ENCODE measurements at places on chromosomes 1 and 21.
A peak's percentile ranks its signal among the peaks of the same experiment; 100 is the strongest.

GRCh38 chr1:192045131-192045530 is 113.1 kb upstream of the RGS18 start:
- no peak for DNase-seq
- no peaks in the 10 kb centered on the region for H3K36me3 ChIP-seq
- H3K4me3 ChIP-seq, result no peak overlapping the region
- no peak overlapping the region for H3K27ac ChIP-seq
- no peaks in the 10 kb centered on the region for H3K27me3 ChIP-seq
- H3K4me1 ChIP-seq, result no peaks in the 10 kb centered on the region

- H3K27ac ChIP-seq, result no peak overlapping the region
- H3K4me1 ChIP-seq, result no peaks in the 10 kb centered on the region
- H3K4me3 ChIP-seq, result no peak overlapping the region
- DNase-seq, result no peak
These were observed 31.1 kb downstream of the NHLH2 start for GRCh38 chr1:115809847-115810246.

DNA sequence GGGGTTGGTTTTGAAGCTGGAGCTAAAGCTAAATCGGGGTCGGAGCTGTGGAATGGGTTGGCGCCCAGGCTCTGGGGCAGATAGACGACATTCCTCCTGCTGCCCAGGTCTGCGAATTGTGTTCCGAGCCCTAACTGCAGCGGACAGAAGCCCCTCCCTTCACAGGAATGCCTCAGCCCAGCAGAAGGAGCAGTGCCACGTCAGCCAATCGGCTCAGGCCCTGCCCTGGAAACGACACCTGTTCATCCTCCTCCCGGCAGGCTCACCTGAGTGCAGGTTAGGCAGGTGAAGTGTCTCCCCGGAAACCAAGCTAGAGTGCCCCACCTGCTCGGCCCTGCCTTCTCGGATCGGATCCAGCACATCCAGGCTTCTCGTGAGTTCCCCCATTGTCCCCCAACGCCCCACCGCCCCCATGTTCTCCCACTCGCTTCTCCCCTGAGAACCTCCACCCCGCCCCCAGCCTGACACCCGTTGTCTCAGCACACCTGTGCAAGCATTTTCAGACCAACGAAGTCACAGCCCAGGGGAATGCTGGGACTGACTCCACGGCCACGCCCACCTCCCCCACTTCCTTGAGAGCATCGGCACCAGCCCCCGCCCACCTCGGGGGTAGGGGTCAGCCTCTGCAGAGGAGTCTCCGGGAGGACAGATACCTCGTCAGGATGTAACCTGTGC is 775 bp downstream of the TMEM125 start:
- peaks cover 20% of the 10 kb centered on the region for H3K27me3 ChIP-seq
- H3K4me3 ChIP-seq, result peak overlapping the region; percentile 35
- no peak overlapping the region for H3K27ac ChIP-seq
- no peak for DNase-seq

- H3K36me3 ChIP-seq, result no peaks in the 10 kb centered on the region
- H3K27me3 ChIP-seq, result no peaks in the 10 kb centered on the region
- DNase-seq, result no peak
- no peak overlapping the region for H3K4me3 ChIP-seq
- no peaks in the 10 kb centered on the region for H3K4me1 ChIP-seq
- no peak overlapping the region for H3K27ac ChIP-seq
These were observed 8.0 kb upstream of the ANGPTL3 start for GRCh38 chr1:62589321-62589720.

DNA sequence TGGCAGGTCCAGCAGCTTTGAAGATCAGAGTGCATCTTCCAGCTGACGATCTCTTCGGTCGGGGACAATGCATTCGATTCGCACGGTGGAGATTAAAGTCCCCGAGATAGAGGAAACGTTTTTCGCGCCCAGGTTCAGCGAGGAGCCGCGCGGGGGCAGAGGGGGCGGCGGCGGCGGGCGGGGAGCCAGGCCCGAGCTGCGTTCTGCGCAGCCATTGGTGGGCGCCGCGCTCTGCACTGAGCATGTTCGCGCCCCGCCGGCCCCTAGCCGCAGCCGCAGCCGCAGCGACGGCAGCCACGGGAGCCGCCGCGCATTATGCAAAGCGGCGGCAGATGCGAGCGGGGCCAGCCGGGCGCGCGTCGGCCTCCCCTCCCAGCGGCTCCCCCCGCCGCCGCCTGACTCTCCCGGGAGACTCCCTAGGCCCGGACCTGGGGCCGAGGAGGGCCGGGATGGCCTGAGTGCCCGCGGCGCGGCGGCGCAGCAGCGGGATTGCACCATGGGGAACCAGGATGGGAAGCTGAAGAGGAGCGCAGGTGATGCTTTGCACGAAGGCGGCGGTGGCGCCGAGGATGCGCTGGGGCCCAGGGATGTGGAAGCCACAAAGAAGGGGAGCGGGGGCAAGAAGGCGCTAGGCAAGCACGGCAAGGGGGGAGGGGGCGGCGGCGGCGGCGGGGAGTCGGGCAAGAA is at the start of gene FMN2:
FMN2 (plus strand) TSS at position 270 of the 687 bp plus-strand sequence; CDS start at position 497, 227 bp downstream.
- peaks cover 42% of the 10 kb centered on the region for H3K27me3 ChIP-seq
- H3K27ac ChIP-seq, result no peak within 1 kb of the TSS
- peak within 1 kb of the TSS; percentile 60 for H3K4me3 ChIP-seq
- no peaks in the 10 kb centered on the region for H3K36me3 ChIP-seq
- peaks cover 1% of the 10 kb centered on the region for H3K4me1 ChIP-seq

DNA sequence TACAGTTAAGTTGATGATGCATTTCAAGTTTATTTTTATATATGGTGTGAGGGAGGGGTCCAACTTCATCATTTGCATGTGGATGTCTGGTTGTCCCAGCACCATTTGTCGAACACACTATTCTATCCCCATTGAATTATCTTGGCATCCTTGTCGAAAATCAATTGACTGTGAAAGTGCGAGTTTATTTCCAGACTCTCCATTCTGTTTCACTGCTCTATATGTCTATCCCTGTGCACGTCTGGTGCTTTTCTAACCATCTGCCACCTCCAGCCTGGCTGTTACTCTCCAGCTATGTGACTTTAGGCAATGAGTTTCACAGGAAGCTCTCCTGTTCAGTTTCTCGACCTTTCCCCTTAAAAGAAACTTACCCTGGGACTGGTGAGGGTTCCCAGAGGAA is 137.1 kb upstream of the KLHDC7A start:
- no peaks in the 10 kb centered on the region for H3K36me3 ChIP-seq
- H3K27ac ChIP-seq, result no peak overlapping the region
- no peak overlapping the region for H3K4me3 ChIP-seq
- peaks cover 4% of the 10 kb centered on the region for H3K27me3 ChIP-seq
- DNase-seq, result no peak
- no peaks in the 10 kb centered on the region for H3K4me1 ChIP-seq

GRCh38 chr1:18748435-18748834 is 111.0 kb downstream of the TAS1R2 start:
- H3K4me3 ChIP-seq, result no peak overlapping the region
- H3K4me1 ChIP-seq, result no peaks in the 10 kb centered on the region
- no peak for DNase-seq
- H3K27me3 ChIP-seq, result peaks cover 9% of the 10 kb centered on the region
- no peaks in the 10 kb centered on the region for H3K36me3 ChIP-seq

- H3K4me3 ChIP-seq, result no peak overlapping the region
- no peaks in the 10 kb centered on the region for H3K4me1 ChIP-seq
- no peak overlapping the region for H3K27ac ChIP-seq
- no peak for DNase-seq
- H3K27me3 ChIP-seq, result peaks cover 2% of the 10 kb centered on the region
- H3K36me3 ChIP-seq, result no peaks in the 10 kb centered on the region
These were observed 278.0 kb downstream of the HLX start for GRCh38 chr1:221157026-221157761.

- H3K27ac ChIP-seq, result no peak overlapping the region
- no peaks in the 10 kb centered on the region for H3K4me1 ChIP-seq
- no peak for DNase-seq
- peaks cover 3% of the 10 kb centered on the region for H3K27me3 ChIP-seq
These were observed 11.9 kb downstream of the WNT9A start for GRCh38 chr1:227935826-227936225.

DNA sequence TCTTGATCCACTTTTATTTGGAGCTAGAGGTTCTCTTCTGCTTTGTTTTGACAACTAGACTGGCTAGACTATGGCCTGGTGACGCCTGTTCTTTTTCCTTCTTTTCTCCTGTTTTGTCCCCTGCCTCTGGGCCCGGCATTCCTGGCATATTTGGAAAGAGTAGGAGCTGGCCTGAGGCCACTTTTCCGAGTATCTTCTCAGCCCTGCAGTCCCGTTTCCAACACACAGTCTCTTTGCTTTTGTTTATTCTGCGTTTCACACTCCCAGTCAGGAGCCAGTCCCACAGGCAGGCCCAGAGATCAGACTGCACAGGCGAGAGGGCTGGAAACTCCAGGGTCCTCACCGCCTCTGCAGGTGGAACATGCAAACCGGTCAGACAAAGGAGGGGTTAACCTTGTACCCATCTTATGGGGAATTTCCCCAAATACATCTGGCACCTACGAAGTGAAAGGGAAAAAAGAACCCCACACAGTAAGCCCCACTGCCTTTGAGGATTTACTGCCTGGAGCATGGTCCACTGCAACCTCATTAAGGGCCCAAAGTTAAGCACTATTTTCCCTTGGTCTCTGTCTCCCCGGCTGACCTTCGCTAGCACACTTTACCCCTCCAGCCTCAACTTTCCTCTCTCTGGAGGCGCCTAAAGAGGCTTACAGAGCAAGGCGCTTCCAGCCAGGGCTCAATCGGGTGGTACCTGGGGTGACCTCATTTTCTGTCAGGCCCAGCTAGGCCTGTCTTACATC is 141.1 kb downstream of the TOMM20 start:
- H3K4me3 ChIP-seq, result no peak overlapping the region
- peaks cover 6% of the 10 kb centered on the region for H3K36me3 ChIP-seq
- peak overlapping the region; percentile 31 for H3K27ac ChIP-seq
- H3K27me3 ChIP-seq, result no peaks in the 10 kb centered on the region
- H3K4me1 ChIP-seq, result peaks cover 38% of the 10 kb centered on the region

- H3K36me3 ChIP-seq, result no peaks in the 10 kb centered on the region
- H3K27me3 ChIP-seq, result peaks cover 5% of the 10 kb centered on the region
- DNase-seq, result no peak
- H3K4me1 ChIP-seq, result no peaks in the 10 kb centered on the region
- H3K4me3 ChIP-seq, result no peak overlapping the region
These were observed 658.3 kb downstream of the PTPRC start for GRCh38 chr1:199297174-199297573.

GRCh38 chr1:188065917-188066316 is 1237.2 kb downstream of the PLA2G4A start:
- H3K4me3 ChIP-seq, result no peak overlapping the region
- H3K4me1 ChIP-seq, result no peaks in the 10 kb centered on the region
- no peak overlapping the region for H3K27ac ChIP-seq
- no peak for DNase-seq
- no peaks in the 10 kb centered on the region for H3K27me3 ChIP-seq
- H3K36me3 ChIP-seq, result no peaks in the 10 kb centered on the region

DNA sequence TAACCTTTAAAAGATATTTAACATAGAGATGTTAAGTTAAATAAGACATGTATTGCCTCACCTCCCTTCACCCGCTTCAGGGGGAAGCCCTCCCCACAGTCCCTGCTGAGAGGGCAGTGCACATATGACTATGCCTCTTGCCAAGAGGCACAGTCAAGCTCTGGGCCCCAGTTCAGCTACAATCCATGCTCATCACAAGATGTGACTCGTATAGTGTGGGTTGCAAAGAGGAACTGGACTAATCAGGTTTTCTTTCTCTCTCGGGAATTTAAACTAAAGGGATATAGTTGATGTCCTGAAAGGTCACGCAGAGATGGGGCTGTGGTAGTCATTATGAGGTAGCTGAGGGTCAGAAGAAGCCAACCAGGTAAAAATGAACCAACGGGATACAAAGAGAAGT is 35.6 kb downstream of the LYST start:
- DNase-seq, result no peak
- peaks cover 12% of the 10 kb centered on the region for H3K36me3 ChIP-seq
- no peaks in the 10 kb centered on the region for H3K27me3 ChIP-seq
- peaks cover 3% of the 10 kb centered on the region for H3K4me1 ChIP-seq

DNA sequence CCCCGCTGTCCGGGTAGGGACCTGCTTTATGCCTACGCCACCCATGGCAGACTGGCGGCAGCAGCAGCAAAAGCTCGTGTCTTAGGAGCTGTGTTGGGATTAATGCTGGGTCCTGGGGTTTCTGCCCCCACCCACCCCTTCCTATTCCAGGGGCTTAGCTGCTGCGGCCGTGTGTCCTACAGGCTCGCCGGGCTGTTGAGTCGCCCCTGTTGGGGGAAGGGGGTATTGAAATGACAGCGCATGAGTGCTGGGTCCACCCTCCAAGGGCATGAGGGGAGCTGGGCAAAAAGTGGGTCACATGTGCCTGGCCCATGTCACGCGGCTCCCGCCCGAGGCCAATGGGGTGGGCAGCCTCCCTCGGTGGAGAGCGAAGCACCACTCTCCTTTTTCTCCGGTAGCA is 118.3 kb upstream of the COL6A1 start:
- DNase-seq, result no peak
- H3K4me3 ChIP-seq, result no peak overlapping the region
- no peaks in the 10 kb centered on the region for H3K36me3 ChIP-seq
- no peaks in the 10 kb centered on the region for H3K4me1 ChIP-seq
- peaks cover 4% of the 10 kb centered on the region for H3K27me3 ChIP-seq
- no peak overlapping the region for H3K27ac ChIP-seq

GRCh38 chr1:83527987-83528386 is 470.9 kb downstream of the TTLL7 start:
- H3K4me3 ChIP-seq, result no peak overlapping the region
- H3K36me3 ChIP-seq, result peaks cover 3% of the 10 kb centered on the region
- DNase-seq, result no peak

GRCh38 chr21:15112858-15113257 is 48.1 kb upstream of the NRIP1 start:
- no peak for DNase-seq
- peaks cover 3% of the 10 kb centered on the region for H3K27me3 ChIP-seq
- H3K4me1 ChIP-seq, result no peaks in the 10 kb centered on the region
- no peaks in the 10 kb centered on the region for H3K36me3 ChIP-seq

GRCh38 chr1:246827396-246827795 is 103.2 kb downstream of the SCCPDH start:
- no peaks in the 10 kb centered on the region for H3K4me1 ChIP-seq
- no peak overlapping the region for H3K4me3 ChIP-seq
- peaks cover 7% of the 10 kb centered on the region for H3K36me3 ChIP-seq
- no peak for DNase-seq
- H3K27ac ChIP-seq, result no peak overlapping the region
- H3K27me3 ChIP-seq, result peaks cover 24% of the 10 kb centered on the region

- no peaks in the 10 kb centered on the region for H3K4me1 ChIP-seq
- DNase-seq, result no peak
- H3K36me3 ChIP-seq, result no peaks in the 10 kb centered on the region
- H3K27me3 ChIP-seq, result peaks cover 9% of the 10 kb centered on the region
These were observed 171.9 kb upstream of the BEND5 start for GRCh38 chr1:48948562-48948961.

- no peak overlapping the region for H3K4me3 ChIP-seq
- no peak overlapping the region for H3K27ac ChIP-seq
- DNase-seq, result no peak
- peaks cover 2% of the 10 kb centered on the region for H3K4me1 ChIP-seq
These were observed 28.7 kb downstream of the F3 start for GRCh38 chr1:94512816-94513215.

Data from activated naive CD8-positive, alpha-beta T cell treated with anti-CD3 and anti-CD28 coated beads, Interleukin-2, amount 10 ng/mL, durations not matched to agents 7 days and 5 days (primary cell).